Tibial nerve (tissue), 4 donors: ENCODE measurements at places on chromosomes 2 and 18.

GRCh38 chr2:162057426-162057825, 16.6 kb downstream of the DPP4 start:
- no peak for DNase-seq

GRCh38 chr18:12518832-12519531, 111.3 kb downstream of the PRELID3A start:
- no peak for DNase-seq

DNA sequence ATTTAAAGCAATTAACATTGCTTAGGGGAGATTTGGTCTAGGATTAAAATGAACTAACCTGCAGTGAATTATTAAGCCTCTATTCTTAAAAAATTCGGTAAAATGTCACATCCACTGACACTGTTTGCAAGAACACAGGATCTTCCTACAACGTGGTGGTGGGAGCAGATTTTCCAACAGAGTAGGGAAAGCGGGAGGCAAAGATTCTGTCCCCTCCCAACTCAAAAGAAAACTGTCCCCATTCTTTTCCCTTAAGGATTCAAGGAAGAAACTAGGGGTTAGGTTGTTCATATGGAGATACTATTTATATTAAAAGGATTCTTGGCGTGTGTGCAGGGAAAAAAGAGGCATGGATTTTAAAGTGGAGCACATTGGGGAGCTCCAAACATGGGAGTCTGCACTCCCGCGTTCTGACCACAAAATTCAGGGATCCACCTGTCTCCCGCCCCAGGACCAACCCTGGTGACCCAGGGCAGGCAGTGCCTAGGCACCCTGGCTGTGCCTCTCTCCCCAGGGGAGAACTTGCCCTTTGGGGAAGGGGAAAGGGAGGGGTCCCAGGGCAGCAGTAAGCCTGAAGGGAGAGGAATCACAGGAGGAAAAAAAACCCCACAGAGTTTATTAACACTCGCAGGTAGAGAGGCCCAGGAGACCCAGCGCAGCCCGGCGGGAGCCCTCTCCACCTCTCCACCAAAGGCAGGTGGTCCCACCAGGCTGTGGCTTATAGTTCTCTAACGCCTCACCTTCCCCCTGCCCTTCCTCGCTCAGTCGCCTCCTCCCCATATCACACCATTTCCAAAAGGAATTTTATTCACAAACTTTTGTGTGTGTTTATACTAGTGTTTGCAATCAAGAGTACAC, 2.3 kb downstream of the PTGR3 start:
- DNase-seq = no peak

GRCh38 chr2:231717281-231718171, 9.2 kb downstream of the PTMA start:
- DNase-seq = no peak

GRCh38 chr2:215019521-215020145, 118.8 kb downstream of the ABCA12 start:
- DNase-seq = no peak

DNA sequence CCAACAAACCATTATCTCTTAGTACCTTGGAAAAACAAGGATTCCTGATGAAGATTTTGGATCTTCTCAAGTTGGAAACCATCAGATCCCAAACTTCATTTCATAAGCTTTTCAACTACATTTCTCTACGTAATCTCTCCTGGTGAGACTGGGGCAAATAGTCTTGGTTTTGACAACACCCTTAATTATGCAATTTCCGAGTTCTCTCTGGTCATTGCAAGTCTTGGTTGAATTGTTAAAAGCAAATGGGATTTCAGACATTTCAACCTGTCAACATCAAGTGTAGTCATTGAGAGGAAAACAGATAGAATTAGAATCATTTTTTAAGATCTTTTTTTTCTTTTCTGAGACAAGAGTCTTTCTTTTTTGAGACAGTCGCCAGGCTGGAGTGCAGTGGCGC, 26.2 kb downstream of the KLF7 start:
- no peak for DNase-seq

DNA sequence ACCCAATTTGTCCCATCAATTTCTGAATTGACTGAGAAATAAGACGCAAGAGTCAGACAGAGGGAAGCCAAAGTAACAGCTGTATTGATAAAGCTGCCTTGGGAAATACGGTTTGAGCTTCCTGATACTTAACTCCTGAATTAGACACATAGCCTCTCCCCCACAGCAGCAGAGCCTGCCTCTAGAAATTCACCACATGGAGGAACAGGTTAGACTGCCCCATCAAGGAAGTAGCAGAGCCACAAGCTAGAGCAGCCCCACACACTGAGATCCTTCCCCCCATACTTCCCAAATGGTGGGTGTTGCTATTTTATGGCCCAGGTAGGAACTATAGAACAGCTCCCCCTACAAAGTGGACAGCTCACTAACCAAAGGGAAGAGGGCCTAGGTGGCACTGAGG, 220.0 kb downstream of the SMAD2 start:
- no peak for DNase-seq

DNA sequence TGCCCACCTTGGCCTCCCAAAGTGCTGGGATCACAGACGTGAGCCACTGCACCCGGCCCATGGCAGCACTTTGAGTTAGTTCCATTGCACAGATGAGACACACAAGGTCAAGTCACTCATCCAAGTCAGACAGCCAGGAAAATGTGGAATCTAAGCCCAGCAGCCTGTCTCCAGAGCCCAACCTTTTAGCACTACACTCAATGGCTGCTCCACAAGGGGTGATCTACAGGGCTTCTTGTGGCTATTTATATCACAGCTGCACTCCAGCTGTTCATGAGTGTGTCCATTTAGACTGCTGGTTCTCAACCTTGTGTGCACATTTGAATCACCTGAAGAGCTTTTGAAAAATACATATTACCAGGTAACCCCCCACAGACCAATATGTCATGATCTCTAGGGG, 72.9 kb upstream of the RPL31 start:
- DNase-seq = no peak

DNA sequence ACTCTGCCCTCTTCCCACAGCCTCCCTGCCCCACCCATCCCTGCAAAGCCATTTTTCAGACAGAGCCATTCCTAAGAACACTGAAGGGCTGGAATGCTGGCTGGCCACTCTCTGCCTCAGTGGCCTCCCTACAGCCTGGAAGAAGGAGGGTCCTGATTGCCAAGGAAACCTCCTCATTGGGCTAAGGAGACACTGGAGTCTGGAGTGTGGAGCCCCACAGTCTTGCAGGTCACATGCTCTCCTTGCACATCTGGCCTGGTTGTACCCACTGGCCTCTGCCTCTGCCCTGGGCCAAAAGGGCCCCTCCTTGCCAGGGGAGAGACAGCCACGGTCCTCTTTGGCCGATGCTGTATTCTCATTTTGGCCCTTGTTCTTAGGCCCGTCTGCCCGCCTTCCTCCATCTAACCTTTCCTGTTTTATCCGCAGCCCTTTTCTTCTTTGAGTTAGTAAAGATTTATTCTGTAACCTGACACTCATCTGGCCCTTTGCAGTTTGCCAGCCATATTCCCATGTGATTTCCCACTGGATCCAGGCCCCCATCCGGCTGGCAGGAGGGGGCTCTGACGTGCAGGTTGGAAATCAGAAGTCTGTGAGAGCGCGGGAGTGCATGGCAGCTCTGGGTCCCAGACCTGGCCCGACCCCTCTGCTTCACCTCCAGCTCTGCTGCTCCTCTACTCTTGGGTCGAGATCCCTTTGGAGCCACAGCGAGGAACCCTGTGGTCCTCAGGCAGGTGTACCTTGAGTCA, 11.0 kb upstream of the CATIP start:
- no peak for DNase-seq

GRCh38 chr18:36410346-36410745, 112.8 kb downstream of the FHOD3 start:
- no peak for DNase-seq

DNA sequence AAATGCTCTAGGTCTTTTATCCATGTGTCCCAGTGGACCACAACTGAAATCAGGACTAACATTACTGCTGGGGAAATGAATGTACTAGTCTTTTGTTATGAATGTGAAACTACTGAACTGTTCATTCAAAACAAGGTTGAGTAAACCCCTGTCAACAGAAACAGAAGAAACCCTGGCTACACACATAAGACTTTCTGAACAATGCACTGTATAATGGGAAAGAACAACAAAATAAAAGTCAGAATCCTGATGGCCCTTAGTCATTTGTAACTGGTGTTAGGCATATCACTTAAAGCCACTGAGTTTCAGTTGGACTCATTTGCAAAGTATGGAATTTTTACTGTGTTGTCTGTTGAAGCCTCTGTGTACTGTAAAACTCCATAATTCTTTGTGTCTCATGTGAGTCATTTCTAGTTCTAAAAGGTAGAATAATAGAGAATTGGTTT, 77.0 kb upstream of the UBXN4 start:
- DNase-seq = no peak

GRCh38 chr18:38933322-38933721, 1367.7 kb upstream of the CELF4 start:
- no peak for DNase-seq

- no peak for DNase-seq
Measured at GRCh38 chr2:41737888-41738287, 309.9 kb upstream of the PKDCC start.

- DNase-seq = no peak
Measured at GRCh38 chr2:159256159-159256558, 30.3 kb downstream of the WDSUB1 start.

DNA sequence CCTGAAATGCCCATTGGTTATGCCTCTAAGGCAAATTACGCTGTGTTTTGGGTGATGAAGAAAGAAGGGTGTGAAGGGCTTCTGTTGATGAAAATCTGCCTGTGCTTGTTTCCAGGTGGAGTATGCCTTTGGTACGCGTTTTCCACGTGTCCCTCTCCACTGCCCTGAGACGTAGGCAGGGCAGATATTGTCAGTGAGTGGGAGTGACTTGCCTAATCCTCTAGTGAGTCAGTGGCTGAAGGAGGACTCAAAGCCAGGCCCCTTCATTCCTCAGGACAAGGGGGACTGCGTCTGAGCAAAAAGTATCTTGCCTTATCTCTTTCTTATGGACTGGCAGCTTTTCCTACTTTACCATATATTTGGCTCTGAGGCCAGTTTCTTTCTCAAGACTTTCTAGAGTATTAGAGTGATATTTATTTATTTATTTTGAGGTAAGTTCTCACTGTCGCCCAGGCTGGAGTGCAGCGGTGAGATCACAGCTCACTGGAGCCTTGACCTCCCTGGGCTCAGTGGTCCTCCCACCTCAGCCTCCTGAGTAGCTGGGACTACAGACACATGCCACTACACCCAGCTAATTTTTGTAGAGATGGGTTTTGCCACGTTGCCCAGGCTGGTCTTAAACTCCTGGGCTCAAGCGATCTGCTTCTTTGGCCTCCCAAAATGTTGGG, 10.2 kb downstream of the RALB start:
- no peak for DNase-seq

GRCh38 chr2:192155511-192156118, 39.1 kb downstream of the TMEFF2 start:
- no peak for DNase-seq

DNA sequence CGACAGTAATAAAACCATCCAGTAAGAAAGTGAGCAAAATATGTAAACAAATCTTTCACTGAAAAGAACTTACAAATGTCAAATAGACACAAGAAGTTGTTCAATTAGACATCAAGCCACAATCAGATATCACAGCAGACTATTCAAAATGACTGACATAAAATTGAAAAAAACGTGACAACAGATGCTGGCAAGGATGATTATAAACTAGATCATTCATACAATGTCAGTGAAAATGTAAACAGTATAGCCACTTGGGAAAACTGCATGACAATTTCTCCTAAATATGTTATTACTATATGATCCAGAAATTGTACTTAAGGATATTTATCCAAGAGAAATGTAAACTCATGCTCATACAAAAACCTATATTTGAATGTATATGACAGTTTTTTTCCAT, 609.4 kb upstream of the CNTNAP5 start:
- no peak for DNase-seq
